ENCODE measurements at places on chromosomes 4 and X. TPM values are rescaled to one million over a fixed set of nuclear protein-coding genes. Genes with fewer than 3 reads are reported as not detected.

- H3K27me3 ChIP-seq = peaks cover 18% of the 10 kb centered on the region
- H3K4me1 ChIP-seq = no peaks in the 10 kb centered on the region
- no peak for DNase-seq
- H3K27ac ChIP-seq = no peak overlapping the region
- H3K36me3 ChIP-seq = no peaks in the 10 kb centered on the region
- no peak overlapping the region for H3K4me3 ChIP-seq
Measured at GRCh38 chr4:109332926-109333464, 30.5 kb upstream of the COL25A1 start.

GRCh38 chr4:28822163-28822562 is 1898.0 kb upstream of the PCDH7 start:
- H3K27me3 ChIP-seq = no peaks in the 10 kb centered on the region
- no peak overlapping the region for H3K4me3 ChIP-seq
- no peak for DNase-seq
- no peaks in the 10 kb centered on the region for H3K4me1 ChIP-seq
- H3K36me3 ChIP-seq = no peaks in the 10 kb centered on the region

DNA sequence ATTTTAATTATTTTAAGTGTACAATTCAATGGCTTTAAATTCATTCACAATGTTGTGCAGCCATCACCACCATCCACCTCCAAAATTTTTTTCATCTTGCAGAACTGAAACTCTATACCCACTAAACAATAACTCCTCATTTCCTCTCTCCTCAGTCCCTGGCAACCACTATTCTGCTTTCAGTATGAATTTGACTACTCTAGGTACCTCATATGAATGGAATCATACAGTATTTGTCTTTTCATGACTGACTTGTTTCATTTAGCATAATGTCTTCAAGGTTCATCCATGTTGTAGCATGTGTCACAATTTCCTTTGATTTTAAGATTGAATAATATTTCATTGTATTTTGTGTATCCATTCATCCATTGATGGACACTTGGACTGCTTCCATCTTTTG is 46.9 kb downstream of the KIF4A start:
- no peak for DNase-seq
- no peak overlapping the region for H3K27ac ChIP-seq
- H3K27me3 ChIP-seq = no peaks in the 10 kb centered on the region
- H3K4me3 ChIP-seq = no peak overlapping the region

DNA sequence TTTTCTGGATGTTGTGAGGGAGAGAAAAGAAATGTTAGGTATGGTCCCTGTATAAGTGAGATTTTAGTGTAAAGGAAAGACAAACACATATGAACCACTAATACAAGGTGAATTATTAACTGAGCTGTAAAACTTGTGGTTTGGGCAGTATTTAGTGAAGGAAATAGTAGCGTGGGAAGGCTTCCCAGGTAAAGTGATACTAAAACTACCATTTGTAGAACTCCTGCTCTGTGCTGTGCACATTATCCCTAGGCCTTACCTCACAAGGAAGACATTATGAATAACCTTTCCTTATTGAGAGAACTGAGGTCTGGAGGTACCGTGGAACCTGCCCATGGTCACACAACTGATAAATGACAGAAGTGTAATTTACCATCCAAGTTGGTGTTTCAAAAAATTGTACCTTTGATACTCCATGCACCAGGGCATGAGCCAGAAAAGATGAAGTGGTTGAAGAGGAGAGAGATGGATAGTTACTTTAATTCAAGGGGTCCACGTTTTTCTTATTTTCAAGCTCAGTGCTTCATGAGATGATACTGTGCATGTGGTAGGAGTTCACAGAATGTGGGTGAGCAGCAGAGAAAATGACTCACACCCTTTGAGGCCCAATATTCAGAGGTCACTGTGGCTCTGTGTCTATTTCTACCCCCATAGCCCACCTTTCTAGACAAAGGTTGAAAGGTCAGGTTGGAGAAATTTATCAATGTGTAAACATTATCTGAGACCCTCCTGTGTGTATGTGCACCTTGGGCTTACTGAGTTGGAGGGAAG is 2.6 kb upstream of the VSIG4 start:
- no peak overlapping the region for H3K4me3 ChIP-seq
- H3K4me1 ChIP-seq = peaks cover 25% of the 10 kb centered on the region
- no peaks in the 10 kb centered on the region for H3K27me3 ChIP-seq

DNA sequence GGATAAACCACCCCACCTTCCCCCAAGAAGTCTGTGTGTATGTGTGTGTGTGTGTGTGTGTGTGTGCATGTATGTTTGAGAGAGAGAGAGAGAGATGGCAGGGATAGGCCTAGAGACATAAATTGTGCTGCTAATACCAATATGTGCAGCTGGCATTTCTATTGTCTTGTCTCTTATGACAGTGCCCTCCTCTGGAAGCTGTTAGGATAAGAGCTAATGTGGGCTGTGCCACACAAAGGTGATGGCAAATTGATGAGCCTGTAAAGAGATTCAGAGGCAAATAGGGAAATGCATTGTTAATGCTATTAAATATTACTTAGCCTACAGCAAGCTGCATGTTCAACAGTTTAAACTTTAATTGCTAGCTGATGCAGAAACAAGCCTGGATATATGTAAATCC is 332.0 kb downstream of the NKX6-1 start:
- no peaks in the 10 kb centered on the region for H3K4me1 ChIP-seq
- no peaks in the 10 kb centered on the region for H3K27me3 ChIP-seq
- no peak overlapping the region for H3K27ac ChIP-seq

DNA sequence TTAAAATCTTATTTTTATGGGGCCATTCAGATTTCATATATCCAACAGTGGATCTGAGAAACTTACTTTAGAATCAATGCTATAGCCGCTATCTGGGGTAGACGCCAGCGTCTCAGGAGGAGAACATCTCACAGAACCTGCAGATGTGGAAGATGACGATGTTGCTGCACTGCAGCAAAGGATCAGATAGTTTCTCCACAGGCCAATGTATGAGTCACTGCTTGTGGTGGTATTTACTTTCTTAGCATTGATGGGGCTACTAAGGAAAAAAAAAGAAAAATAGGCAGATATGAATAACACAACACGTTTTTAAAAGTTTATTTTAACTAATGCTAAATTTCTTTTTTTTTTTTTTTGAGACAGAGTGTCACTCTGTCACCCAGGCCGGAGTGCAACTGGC is 85.9 kb downstream of the ZAR1 start:
- no peaks in the 10 kb centered on the region for H3K4me1 ChIP-seq
- H3K27ac ChIP-seq = no peak overlapping the region
- H3K27me3 ChIP-seq = no peaks in the 10 kb centered on the region

DNA sequence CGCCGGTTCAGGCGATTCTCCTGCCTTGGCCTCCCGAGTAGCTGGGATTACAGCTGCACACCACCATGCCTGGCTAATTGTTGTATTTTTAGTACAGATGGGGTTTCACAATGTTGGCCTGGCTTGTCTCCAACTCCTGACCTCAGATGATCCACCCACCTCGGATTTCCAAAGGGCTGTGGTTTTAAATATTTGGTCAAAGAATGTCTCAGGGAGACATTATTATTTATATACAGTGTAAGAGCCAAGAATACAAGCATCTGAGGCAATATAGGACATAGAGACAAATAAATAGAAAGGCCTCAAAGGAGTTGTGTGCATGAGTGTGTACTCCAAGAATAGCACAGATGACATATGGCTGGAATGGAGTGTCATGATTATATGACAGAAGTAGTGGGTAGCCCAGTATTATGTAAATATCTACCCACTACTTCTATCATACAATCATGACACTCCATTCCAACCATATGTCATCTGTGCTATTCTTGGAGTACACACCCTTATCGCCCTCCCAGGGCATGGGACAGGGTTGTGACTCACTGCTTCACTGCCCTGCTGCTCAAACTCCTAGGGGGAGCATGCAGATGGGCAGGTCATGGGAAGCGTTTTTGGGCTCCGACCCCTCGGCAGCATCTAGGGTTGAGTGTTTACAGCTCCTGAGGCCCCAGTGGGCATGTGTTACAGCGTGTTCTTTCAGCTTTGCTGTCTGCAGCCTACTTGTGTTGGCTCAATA is 1649.8 kb upstream of the PCDH10 start:
- no peak for DNase-seq
- H3K27me3 ChIP-seq = no peaks in the 10 kb centered on the region
- H3K36me3 ChIP-seq = no peaks in the 10 kb centered on the region
- H3K4me1 ChIP-seq = no peaks in the 10 kb centered on the region
- no peak overlapping the region for H3K27ac ChIP-seq
- no peak overlapping the region for H3K4me3 ChIP-seq

COL4A6 gene
- not detected for total RNA-seq
